Natural killer cell (primary cell): ENCODE measurements at places on chromosomes 6 and 20.

DNA sequence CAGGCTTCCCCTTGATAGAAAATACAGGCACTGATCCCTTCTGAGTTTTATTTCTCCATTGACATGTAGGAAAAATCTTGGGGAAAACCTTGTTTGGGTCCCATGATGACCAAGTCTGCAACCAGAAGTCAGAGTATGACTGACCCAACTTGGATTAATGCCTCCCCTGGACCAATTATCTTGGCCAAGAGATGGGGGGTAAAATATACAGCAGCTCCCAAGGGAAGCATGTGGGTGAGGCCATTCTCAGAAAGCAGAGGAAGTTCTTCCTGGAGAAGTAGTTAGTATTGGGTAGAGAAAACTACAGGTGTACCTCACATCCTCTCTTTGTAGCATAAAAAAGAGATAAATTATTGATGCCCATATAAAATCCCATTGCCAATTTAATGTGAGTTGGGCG is 285.2 kb upstream of the PLCB4 start:
- DNase-seq, result no peak

GRCh38 chr6:75281653-75282052 is 2.9 kb downstream of the TMEM30A start:
- DNase-seq, result no peak

DNA sequence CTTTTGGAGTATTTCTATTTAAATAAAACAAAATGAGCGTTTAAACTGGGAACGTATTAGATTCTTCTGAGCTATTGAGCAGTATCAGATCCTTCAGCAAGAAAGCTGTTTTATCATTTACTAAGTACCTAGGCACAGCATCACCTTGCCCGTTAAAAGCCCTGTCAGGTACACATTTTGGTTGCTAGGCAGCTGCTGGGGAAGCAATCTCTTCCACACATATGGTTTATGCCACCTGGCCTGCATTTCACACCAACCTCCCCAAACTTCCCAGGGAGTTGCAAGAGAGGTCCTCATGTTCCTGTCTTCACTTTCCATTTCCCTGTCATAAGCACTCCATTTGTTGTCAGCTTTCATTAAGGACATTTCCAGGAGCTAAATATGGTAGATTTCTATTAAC is 400.1 kb downstream of the PLCB1 start:
- DNase-seq, result no peak

GRCh38 chr6:4066029-4066755 is 12.7 kb downstream of the FAM217A start:
- no peak for DNase-seq

- DNase-seq, result no peak
Measured at GRCh38 chr6:31965700-31966099, 6.2 kb downstream of the DXO start.

GRCh38 chr6:145809785-145810184 is 4.8 kb downstream of the FBXO30 start:
- DNase-seq, result no peak

- no peak for DNase-seq
Measured at GRCh38 chr6:149354009-149354408, 36.5 kb downstream of the TAB2 start.

- DNase-seq, result no peak
Measured at GRCh38 chr6:90559931-90560330, 26.9 kb downstream of the MAP3K7 start.

DNA sequence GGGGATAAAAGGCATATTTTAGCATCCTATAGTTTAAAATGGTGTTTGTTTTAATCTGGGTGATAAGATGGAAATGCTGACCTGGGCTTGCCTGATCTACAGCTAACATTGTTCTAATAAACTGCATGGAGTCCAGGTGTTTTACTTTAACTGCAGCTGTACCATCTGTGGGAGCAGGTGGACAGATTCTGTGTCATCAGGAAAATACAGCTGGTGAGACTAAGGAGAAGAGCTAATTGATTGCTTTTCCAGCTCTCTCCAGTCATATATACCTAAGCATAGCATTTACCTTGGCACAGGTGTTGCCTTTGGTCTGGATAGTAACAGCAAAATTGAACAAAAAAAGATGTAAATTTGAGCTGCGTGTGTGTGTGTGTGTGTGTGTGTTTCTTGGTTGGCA is 31.6 kb downstream of the CBFA2T2 start:
- DNase-seq, result no peak

DNA sequence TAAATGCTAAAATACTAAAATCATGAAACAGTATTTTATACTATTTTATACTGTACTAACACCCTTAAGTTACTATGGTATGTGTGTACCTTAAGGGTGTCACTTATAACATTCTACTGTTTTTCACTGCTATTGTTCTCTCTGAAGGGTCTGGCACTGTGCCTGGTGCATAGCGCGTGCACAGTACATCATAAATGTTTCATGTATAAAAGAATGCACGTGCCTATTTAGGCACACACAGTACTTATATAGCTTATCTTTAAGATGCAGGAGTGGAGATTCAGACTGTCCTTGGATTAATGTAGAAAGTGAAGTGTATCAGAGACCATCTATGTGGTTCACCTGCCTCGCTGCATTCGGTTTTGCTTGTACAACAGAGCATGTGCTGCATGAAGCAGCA is 64.0 kb upstream of the SGK1 start:
- no peak for DNase-seq

- no peak for DNase-seq
Measured at GRCh38 chr6:40356242-40356910, 230.8 kb downstream of the LRFN2 start.

GRCh38 chr6:130928158-130928912 is 101.1 kb downstream of the SMLR1 start:
- no peak for DNase-seq
